Ovary (tissue), 10 donors: ENCODE measurements at places on chromosomes 12 and 14. TPM values are rescaled to one million over a fixed set of nuclear protein-coding genes. Genes with fewer than 3 reads are reported as not detected.
A peak's percentile ranks its signal among the peaks of the same experiment; 100 is the strongest.

DNA sequence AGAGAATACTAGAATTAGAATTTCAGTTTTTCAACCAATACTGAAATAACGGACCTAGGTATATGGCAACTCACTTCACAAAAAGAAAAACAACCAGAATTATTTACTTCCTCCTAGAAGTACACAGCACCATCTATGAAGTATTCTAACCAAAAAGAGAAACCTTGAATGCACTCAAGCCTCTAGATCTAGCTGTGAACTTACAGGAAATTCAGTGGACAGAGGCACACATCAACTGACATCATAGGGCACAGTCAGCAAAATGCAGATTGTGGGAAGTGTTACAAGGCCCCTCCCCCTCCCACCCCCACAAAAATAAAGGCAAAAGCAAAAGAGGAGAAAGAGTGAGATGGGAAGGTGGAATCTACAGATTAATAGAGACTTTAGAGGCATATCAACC lies 102.4 kb downstream of the TMTC1 start:
- H3K4me3 ChIP-seq: no peak overlapping the region
- no peaks in the 10 kb centered on the region for H3K4me1 ChIP-seq
- DNase-seq: no peak
- no peaks in the 10 kb centered on the region for H3K27me3 ChIP-seq
- H3K27ac ChIP-seq: no peak overlapping the region
- no peaks in the 10 kb centered on the region for H3K36me3 ChIP-seq

DNA sequence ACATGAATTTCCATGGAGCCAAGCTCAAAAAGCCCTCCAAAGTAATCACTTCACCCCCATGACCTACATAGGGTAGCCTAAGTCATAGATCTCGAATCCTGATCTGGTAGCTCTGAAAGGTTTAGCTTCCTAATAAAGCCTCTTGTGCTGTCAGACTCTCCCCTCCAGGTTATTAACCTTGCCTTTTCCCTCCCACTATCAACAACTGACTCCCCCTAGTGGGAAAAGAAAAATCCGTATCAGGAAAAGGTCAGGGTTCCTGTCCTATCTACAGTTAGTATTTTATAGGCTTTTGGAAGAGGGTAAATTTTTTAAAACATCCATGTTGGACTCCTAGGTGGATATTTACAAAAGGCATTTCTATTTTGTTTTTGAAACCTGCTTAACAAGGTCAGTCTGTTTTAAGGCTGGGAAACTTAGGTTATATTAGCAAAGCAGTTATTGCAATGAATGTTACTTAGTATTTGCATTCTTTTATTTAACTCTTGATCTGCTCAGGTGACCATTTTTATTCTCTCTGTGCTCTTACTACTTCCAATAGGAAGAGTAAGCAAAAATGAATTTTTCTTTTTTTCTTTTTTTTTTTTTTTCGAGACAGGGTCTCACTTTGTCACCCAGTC lies 8.0 kb downstream of the YY1 start:
- H3K27ac ChIP-seq: no peak overlapping the region
- no peaks in the 10 kb centered on the region for H3K36me3 ChIP-seq
- no peak for DNase-seq
- H3K4me3 ChIP-seq: no peak overlapping the region
- H3K27me3 ChIP-seq: no peaks in the 10 kb centered on the region

DNA sequence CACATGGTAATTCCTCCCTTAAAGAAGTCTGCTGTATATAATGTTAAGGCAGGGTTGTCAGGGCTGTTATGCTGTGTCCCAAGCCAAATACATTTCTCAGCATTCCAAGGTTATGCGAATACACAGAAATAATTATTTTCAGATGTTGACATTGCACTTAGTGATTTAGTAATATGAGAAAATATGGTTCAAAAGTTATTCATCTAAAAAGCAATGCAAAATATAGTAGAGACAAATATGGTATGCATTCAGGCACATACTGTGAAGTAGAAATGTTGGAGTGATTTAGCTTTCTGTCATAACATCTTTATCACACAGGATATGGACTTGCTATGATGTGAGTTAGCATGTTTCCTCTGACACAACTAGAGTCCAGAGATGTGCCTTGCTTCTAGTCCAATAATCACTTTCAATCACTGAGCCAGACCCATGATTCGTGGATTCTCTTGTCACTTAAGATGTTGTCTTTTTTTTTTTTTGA lies 70.0 kb downstream of the PDE3A start:
- H3K4me1 ChIP-seq: peaks cover 2% of the 10 kb centered on the region
- H3K27me3 ChIP-seq: no peaks in the 10 kb centered on the region
- H3K4me3 ChIP-seq: no peak overlapping the region

DNA sequence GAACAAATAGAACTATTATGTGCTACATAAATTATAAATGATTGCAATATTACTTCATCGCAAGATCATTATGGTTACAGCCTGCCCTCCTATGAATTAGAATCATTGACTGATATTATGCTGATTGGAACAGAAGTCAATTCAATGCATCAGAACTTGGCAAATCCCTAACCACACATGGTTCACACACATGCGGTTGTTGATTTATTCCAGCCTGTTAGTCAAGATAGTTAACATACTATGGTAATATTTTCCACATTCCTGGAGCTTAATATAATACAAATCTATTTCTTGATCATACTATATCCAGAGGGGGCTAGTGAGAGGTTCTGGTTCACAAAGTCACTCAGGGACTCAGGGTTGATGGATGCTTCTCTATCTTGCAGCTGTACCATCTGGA lies 9.7 kb upstream of the CACNA1C start:
- DNase-seq: no peak
- H3K4me3 ChIP-seq: no peak overlapping the region
- no peaks in the 10 kb centered on the region for H3K4me1 ChIP-seq
- H3K36me3 ChIP-seq: no peaks in the 10 kb centered on the region
- H3K27ac ChIP-seq: no peak overlapping the region

DNA sequence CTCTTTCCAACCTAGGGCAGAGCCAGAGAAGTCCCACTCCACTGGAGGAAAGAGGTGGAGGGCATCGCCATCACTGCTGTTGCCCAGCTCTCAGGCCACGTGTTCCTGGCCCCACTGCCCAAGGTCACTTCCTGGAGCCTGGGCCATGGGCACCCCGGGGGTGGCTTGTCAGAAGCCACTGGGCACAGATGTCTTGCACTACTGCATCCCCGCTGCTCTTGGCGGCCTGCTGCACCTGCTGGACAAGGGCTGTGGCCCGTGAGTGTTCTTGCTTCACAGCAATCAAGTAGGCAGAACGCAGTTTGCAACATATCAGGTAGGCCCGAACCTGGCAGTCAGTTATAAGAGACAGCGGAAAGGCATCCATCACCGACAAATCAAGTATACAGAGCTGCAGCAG lies 46.6 kb downstream of the RDH12 start:
- no peaks in the 10 kb centered on the region for H3K4me1 ChIP-seq
- no peaks in the 10 kb centered on the region for H3K27me3 ChIP-seq
- no peak overlapping the region for H3K4me3 ChIP-seq
- DNase-seq: no peak
- no peaks in the 10 kb centered on the region for H3K36me3 ChIP-seq

DNA sequence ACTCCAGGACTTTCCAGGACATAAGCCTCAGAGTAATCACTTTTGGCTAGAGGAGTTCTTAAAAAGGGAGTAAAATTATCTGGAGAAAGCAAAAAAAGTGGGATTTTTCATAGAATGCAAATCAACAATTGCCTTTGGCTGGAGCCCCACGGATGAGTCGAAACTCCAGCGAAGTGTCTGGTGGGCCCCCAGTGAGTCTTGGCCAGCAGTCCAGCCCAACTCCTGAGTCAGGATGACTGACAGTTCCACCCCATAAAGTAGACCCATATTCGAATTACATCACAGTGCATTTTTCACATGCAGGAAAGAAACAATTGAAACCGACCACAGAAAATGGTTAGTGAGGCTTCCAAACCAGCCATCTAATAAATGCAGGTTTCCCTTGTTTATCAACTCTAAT lies 265.7 kb downstream of the BCL11B start:
- no peaks in the 10 kb centered on the region for H3K4me1 ChIP-seq
- H3K27me3 ChIP-seq: no peaks in the 10 kb centered on the region
- no peak for DNase-seq
- H3K36me3 ChIP-seq: no peaks in the 10 kb centered on the region
- H3K27ac ChIP-seq: no peak overlapping the region
- H3K4me3 ChIP-seq: no peak overlapping the region

- no peak for DNase-seq
- no peak overlapping the region for H3K27ac ChIP-seq
- no peaks in the 10 kb centered on the region for H3K36me3 ChIP-seq
- no peaks in the 10 kb centered on the region for H3K27me3 ChIP-seq
- H3K4me1 ChIP-seq: peaks cover 3% of the 10 kb centered on the region
These were observed 45.5 kb downstream of the ATF7IP start for GRCh38 chr12:14410841-14411569.

DNA sequence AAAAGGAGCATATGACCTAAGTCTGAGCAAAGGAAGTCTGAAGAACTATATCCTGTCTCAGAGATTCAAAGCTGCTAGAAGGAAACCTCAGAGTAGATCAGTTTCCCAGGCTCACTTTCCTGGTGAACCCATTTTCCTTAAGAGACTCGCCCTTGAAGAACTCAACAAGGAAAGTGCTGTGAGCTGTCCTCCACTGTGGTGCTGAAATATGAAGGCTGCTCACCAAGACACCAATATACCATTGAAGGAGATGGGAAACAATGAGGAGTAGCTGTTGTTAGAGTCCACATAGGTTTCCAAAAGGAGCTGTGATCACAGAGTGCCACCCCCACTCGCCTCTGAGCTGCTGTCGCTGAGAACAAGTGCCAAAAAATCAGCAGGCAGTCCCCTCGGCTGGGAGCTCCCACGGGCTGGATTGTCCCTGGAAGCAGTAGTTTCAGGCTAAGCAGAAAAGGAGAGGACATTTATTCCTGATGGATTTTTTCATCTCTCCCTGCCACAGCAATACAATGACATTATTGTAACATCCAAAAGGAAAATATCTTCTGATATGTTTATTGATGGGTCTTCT lies 282.1 kb downstream of the RPS29 start:
- peak; percentile 32 for DNase-seq
- H3K27me3 ChIP-seq: no peaks in the 10 kb centered on the region
- H3K4me1 ChIP-seq: no peaks in the 10 kb centered on the region
- no peak overlapping the region for H3K4me3 ChIP-seq
- H3K36me3 ChIP-seq: no peaks in the 10 kb centered on the region

- H3K4me1 ChIP-seq: peaks cover 4% of the 10 kb centered on the region
- no peak overlapping the region for H3K27ac ChIP-seq
- no peaks in the 10 kb centered on the region for H3K36me3 ChIP-seq
- no peaks in the 10 kb centered on the region for H3K27me3 ChIP-seq
These were observed 809 bp upstream of the MSI1 start for GRCh38 chr12:120369603-120370342.

DNA sequence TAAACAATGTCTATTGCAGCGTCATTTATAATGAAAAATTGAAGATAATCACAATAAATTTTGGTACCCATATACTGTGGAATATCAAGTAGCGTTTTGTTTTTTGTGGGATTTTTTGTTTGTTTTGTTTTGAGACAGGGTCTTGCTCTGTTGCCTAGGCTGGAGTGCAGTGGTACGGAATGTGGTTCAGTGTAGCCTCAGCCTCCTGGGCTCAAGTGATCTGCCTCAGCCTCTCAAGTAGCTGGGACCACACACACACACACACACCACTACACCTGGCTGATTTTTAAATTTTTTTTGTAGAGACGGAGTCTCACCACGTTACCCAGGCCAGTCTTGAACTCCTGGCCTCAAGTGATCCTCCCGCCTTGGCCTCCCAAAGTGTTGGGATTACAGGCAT lies 6.6 kb downstream of the ZNF664 start:
- peaks cover 5% of the 10 kb centered on the region for H3K4me1 ChIP-seq
- no peaks in the 10 kb centered on the region for H3K36me3 ChIP-seq
- no peak overlapping the region for H3K4me3 ChIP-seq
- no peaks in the 10 kb centered on the region for H3K27me3 ChIP-seq

Gene TAPBPL
- 10.3 TPM for total RNA-seq

DNA sequence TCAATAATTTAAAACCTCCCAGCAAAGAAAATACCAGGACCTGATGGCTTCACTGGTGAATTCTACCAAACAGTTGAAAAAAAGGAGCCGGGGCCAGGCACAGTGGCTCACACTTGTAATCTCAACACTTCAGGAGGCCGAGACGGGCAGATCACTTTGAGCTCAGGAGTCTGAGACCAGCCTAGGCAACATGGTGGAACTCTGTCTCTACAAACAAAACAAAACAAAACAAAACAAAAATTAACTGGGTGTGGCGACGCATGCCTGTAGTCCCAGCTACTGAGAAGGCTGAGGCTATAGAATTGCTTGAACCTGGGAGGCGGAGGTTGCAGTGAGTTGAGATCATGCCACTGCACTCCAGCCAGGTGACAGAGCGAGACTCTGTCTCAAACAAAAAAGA lies 13.7 kb upstream of the TROAP start:
- H3K27ac ChIP-seq: no peak overlapping the region
- no peaks in the 10 kb centered on the region for H3K27me3 ChIP-seq
- H3K4me1 ChIP-seq: no peaks in the 10 kb centered on the region
- DNase-seq: no peak

Gene C14orf93
- total RNA-seq: 8.0 TPM

GRCh38 chr14:104206281-104206904 lies 68.0 kb downstream of the KIF26A start:
- no peak overlapping the region for H3K27ac ChIP-seq
- no peak for DNase-seq
- no peaks in the 10 kb centered on the region for H3K4me1 ChIP-seq

GRCh38 chr14:50113381-50114035 lies 2.9 kb downstream of the VCPKMT start:
- no peak overlapping the region for H3K27ac ChIP-seq
- H3K27me3 ChIP-seq: no peaks in the 10 kb centered on the region
- H3K4me1 ChIP-seq: no peaks in the 10 kb centered on the region
- no peak for DNase-seq
- no peak overlapping the region for H3K4me3 ChIP-seq
- H3K36me3 ChIP-seq: no peaks in the 10 kb centered on the region

Gene P2RX2
- total RNA-seq: 0.45 TPM

- H3K4me3 ChIP-seq: no peak overlapping the region
- peaks cover 6% of the 10 kb centered on the region for H3K4me1 ChIP-seq
- H3K36me3 ChIP-seq: no peaks in the 10 kb centered on the region
- DNase-seq: no peak
These were observed 30.9 kb downstream of the BTBD7 start for GRCh38 chr14:93301821-93302447.

Gene SPIC
- total RNA-seq: not detected

DNA sequence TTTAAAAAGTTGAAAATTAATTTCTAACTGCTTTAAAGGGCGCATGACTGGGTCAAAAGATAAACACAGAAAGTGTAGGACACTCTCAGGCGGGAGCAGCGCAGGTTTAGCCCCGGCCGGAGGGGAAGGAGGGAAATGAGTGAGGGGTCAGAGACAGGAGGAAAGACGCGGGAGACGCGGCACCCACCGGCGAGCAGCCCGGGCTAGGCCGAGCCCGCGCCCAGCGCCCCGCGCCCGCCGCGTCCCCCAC lies 591 bp downstream of the GXYLT1 start:
- no peaks in the 10 kb centered on the region for H3K27me3 ChIP-seq
- DNase-seq: no peak
- H3K36me3 ChIP-seq: no peaks in the 10 kb centered on the region
- peaks cover 2% of the 10 kb centered on the region for H3K4me1 ChIP-seq
- H3K4me3 ChIP-seq: peak overlapping the region; percentile 64

DNA sequence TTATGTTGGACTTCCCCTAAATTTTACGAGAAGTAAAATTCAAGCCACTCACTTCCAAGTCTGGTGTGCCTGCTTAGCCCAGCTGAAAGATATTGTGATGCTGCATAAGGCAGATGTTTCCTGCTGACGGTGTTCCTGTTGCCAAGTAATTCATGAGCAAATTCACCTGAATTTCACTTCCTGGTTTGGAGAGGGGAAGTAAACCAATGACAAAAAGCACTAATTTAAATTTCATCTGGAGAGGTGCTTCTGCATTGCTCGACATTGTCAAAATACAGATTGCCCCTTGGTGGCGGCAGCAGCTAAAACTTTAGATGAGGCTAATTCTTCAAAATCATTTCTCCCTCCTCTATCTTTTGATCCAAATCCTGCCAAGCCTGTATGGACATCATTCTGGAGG lies 281.1 kb downstream of the AACS start:
- H3K27me3 ChIP-seq: no peaks in the 10 kb centered on the region
- H3K4me1 ChIP-seq: no peaks in the 10 kb centered on the region
- H3K27ac ChIP-seq: no peak overlapping the region
- no peaks in the 10 kb centered on the region for H3K36me3 ChIP-seq
